ENCODE measurements at places on chromosomes 2 and 18. TPM values are rescaled to one million over a fixed set of nuclear protein-coding genes. Genes with fewer than 3 reads are reported as not detected.
A peak's percentile ranks its signal among the peaks of the same experiment; 100 is the strongest.

- DNase-seq, result no peak
Observed at GRCh38 chr18:31380912-31381311, 4.3 kb downstream of the DSG4 start.

UGT1A4 gene
- not detected for total RNA-seq

DNA sequence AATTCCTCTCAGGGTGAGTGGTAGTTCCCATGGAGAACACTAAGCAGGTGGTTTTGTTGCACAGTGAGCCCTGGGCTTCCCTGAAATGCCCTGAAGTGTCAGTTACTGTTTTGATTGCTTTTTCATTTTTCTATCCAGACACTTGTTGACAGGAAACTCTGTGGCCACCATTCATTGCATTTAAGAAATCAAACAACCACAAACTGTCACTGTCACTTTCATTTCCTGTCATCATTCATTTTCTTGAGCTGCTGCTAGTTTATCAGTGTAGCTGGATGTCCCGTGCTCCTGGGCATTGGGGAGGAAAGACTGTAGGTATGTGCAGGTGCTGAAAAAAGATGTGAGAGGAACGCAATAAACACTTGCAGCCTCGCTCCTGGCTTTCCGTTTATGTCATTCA, 891.6 kb upstream of the ZEB2 start:
- DNase-seq, result no peak

NT5C1B gene
- total RNA-seq, result not detected

DNA sequence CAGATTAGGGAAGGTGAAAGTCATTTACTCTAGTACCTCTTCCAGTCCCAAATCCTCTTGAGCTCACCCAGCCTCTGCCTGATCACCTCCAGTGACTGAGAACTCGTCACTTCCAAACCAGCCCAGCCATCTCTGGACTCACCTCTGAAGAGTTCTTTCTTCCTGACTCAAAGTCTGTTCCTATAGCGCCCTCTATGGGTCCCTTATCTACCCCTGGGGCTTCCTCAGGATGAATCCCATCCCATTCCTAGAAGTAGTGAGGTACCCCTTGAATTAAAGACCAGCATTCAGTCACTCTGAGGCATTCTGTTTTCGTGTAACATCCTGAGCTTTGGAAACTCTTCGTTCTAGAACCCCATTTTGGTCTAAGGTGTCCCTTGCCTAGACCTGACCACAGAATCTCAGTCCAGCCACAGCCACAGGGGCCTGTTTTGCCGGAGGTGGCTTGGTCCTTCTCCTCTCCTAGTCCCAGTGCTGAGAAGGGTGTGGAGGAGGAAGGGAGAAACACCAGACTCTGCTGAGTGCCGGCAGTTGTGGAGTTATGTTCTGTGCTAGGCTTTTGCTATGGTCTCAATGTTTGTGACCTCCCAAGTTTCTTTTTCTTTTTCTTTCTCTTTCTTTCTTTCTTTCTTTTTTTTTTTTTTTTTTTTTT, 32.7 kb downstream of the SIX3 start:
- DNase-seq, result no peak

GRCh38 chr2:61988462-61989366, 83.2 kb downstream of the COMMD1 start:
- DNase-seq, result no peak

DNA sequence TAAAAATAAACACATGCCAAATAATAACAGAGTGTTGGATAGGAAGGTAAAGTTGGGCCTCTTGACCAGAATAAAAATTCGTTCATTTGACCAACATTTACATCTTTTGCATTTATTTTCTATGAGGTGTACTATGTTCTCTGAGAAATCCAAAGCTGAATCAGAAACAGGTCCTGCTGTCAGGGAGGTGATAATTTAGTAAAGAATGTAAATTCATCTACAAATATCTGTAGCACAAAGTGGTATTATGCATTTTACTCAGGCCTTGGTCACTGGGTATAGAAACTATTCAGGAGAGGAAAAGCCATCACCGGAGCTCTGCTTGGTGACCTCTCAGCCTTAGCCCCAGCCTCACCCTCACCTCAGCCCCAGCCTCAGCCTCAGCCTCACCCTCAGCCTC, 208.9 kb downstream of the SPP2 start:
- DNase-seq, result no peak

ACMSD gene
- not detected for total RNA-seq

DNA sequence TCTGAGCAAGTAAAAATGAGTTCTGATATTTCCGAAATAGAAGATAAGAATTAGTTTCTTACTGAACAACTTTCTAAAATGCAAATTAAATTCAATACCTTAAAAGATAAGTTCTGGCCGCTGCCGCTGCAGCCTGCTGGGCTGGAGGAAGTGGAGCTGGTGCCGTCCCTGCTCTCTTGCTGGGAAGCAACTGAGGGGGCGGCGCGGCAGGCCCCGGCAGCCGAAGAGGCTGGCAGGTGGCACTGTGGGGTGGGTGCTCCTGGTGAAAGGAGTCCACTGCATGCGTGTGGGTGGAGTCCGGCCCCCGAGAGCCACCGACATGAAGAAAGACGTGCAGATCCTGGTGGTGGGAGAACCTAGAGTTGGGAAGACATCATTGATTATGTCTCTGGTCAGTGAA, 89.5 kb upstream of the ZNF519 start:
- no peak for DNase-seq

GRCh38 chr2:233813236-233814055, 35.3 kb downstream of the MROH2A start:
- DNase-seq, result peak; percentile 41

HOXD10 gene
- not detected for total RNA-seq

DNA sequence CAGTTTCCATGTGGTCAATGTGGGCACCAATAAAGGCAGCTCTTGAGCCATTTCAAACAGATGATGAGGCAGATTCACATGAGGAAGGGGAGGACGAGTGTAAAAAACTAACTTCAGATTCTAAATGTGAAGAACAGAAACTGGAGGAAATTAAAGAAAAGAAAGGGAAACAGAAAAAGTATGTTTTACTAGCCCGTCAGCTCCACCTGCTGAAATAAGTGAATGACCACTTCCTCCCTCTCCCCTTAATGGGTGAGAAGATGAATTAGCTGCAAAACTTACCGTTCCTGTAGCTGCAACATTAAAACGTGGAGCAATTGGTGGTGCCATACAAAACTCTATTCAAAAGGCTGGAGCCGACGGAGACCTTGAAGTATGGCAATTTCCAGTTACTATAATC, 203.5 kb downstream of the UXS1 start:
- DNase-seq, result no peak

DNA sequence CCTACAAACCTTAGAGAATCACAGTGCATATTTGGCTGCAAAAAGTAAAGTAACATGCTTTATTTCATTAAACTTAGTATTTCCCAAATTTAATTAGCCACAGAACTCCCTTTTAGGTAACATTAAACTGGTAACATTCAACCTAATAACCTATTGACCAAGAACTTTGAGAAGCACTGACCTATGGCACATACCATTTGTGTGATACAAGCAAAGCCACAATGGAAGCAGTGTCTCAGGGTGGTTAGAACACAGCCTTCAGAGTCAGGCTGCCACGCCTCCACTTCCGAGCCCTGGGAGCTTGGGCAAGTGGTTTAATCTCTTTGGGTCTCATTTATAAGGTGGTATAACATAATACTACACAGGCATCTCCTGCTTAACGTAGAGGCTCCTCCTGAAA, 301.4 kb downstream of the PDE11A start:
- no peak for DNase-seq

DNA sequence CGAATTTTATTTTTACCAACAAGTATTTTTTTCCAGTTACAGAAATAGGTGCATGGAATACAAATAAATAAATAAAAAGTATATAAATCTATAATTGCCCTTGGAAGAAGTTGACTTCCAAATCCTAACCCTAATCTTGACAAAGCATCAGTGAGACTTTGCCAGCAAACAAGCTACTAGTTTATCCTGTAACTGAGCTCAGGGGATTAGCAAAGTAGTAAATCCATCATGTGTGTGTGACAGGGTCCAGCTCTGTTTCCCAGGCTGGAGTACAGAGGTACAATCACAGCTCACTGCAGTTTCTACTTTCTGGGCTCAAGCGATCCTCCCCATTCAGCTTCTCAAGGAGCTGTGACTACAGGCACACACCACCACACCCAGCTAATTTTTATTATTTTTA, 948.0 kb upstream of the CNTNAP5 start:
- no peak for DNase-seq

HTR2B gene
- total RNA-seq, result 0.75 TPM

DNA sequence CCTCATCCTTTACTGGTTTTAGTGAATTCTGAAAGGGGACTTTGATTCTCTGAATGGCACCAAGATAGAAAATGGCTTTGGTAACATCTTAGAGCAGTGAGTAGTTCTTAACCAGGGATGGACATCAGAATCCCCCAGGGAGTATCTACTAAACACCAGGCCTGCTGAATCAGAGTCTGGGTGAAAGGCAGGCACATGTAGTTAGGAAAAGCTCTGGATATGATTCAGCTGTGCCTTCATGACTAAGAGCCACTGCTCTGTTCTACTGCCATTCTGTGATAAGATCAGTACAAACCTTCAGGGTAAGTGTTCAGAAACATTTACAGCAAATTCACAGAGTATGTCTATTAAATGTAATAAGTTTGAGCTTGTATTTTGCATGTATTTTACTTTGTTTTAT, 46.2 kb upstream of the B3GNT2 start:
- DNase-seq, result no peak

DNA sequence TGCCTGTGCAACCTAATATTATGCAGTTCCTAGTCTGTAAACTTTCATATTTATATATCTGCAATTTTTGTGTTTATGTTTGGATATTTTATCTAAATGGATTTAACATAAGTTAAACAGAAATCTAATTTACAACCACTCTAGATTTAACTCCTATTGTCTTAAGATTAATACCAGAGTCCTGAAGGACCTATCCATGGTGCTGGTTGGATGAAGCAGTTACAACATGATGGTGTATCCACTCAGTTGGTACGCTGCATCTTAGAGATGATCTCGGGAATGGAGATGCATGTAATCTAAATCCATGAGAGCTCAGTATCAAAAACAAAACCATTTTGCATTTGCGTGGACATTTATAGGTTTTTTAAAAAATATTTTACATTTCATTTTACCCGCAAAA, 745.9 kb upstream of the SLC8A1 start:
- no peak for DNase-seq

C2orf72 gene
- total RNA-seq, result 20.5 TPM

GRCh38 chr2:49255409-49255971, 101.2 kb upstream of the FSHR start:
- no peak for DNase-seq

ORC2 gene
- total RNA-seq, result 5.2 TPM

TBR1 gene
- total RNA-seq, result not detected

- DNase-seq, result peak; percentile 65
Observed at GRCh38 chr2:75200140-75201096, 1.1 kb upstream of the TACR1 start.

GRCh38 chr2:43269074-43269572, 42.7 kb upstream of the ZFP36L2 start:
- peak; percentile 68 for DNase-seq

DNA sequence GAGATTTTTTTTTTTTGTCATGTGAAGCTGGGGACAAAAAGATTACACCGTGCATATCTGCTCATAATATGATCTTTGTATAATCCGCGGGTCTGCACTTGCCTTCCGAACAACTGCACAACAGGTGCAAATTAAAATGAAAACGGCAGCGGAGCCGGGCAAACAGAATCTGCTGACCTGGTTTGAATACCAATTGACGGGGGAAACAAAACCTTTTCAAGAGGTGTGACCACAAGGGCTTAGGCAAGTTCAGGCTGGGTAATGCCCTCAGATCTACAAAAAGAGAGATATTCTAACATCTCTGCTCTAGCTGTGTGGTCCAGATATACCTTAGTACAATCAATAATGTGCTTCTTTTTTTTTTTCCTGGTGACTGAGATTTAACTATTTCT, 88.5 kb downstream of the ZEB2 start:
- DNase-seq, result no peak

DNA sequence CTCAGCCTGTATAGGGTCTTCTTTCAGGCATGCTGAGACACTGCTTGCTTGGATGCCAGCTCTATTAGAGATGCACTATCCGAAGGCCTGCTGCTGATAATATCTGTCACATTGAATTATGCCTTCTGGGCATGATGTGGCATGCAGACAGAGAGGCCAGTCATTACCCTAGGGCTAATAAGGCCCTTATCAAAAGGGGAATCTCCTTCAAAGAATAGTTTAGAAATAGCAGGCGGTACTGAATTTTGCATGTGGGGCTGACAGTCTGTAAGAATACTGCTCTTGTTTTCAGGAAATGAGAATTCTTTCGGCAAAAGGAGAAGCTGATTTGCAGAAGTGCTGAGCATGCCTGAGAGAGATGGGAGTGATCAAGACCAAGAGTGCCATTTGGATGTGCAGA, 13.1 kb upstream of the LHCGR start:
- DNase-seq, result no peak

KIAA2012 gene
- total RNA-seq, result 0.11 TPM

NR4A2 gene
- 8.7 TPM for total RNA-seq

COL6A3 gene
- total RNA-seq, result 156 TPM

DNA sequence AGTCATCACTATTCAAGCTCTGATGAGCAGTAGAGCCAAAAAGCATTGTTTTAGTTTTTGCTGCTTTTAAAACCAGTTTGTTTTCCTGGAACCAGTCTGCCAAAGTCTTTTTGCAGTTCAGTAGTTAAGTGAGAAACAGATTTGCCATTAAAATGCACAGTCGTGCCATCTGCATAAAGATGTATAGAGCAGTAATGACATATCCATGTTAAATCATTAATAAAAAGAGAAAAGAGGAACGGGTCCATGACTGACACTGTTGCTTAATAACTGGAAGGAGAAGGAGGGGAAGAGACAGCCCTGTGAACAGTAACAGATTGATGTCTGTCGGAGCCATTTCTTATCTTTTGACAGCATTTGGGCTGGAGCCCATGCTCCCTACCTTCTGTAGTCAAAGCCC, 704.6 kb downstream of the SATB2 start:
- DNase-seq, result no peak

SOX11 gene
- not detected for total RNA-seq

FBXO48 gene
- 1.2 TPM for total RNA-seq

GRCh38 chr2:140063356-140063755, 1283.2 kb upstream of the NXPH2 start:
- DNase-seq, result no peak

DNA sequence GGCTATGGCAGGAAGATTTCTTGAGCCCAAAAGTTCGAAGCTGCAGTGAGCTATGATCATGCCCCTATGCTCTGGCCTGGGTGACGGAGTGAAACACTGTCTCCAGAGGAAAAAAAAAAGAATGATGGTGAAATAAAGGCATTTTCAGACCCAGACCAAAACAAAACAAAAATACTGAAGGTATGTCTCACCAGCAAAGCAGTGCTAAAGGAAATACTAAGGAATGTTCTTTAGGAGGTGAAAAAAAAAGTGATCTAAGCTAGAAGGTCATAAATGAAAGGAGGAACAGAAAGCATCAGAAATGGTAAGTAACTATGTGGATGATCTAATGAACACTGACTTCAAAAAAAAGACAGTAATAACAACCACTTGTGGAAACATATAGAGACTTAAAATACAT, 18.7 kb downstream of the SS18 start:
- no peak for DNase-seq
